Suppressor macrophage treated with lipopolysaccharide for 4 hours (primary cell): ENCODE measurements at places on chromosomes 6 and 20.

GRCh38 chr6:5208057-5208456 lies 52.7 kb downstream of the LYRM4 start:
- DNase-seq, result no peak

DNA sequence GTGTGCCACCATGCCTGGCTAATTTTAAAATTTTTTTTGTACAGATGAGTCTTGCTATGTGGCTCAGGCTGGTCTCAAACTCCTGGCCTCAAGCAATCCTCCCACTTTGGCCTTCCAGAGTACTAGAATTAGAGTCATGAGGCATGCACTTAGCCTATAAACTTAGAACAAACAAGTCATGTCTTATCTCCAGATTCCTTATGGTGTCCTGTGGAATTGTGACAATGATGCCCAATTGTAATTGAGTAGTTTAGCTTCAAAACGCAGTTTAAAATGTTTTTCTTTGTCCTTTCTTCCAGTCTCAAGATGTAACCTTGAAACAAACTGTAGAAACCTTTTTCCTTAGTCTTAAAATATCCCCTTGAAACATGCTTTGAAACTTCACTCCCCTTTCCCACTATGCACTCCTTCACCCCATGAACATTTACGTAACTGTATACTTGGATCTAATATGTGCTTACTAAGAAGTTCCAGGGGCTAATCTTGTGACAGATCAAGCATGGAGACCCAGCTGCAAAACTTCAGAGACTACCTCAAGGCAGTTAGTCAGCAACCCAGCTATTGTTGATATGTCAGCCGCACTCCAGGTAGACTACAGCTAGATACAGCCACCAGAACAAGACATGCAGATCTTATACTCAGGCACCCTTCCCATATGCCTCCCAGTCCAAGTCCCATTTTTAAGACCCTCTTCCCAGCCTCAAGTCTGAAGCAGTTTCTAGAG lies 46.2 kb downstream of the MAN1A1 start:
- no peak for DNase-seq

GRCh38 chr6:98844244-98845210 lies 10.2 kb downstream of the POU3F2 start:
- DNase-seq, result no peak

GRCh38 chr6:68086199-68086598 lies 548.9 kb upstream of the ADGRB3 start:
- no peak for DNase-seq

- peak; percentile 16 for DNase-seq
Measured at GRCh38 chr6:1285956-1286355, 25.9 kb upstream of the FOXQ1 start.

DNA sequence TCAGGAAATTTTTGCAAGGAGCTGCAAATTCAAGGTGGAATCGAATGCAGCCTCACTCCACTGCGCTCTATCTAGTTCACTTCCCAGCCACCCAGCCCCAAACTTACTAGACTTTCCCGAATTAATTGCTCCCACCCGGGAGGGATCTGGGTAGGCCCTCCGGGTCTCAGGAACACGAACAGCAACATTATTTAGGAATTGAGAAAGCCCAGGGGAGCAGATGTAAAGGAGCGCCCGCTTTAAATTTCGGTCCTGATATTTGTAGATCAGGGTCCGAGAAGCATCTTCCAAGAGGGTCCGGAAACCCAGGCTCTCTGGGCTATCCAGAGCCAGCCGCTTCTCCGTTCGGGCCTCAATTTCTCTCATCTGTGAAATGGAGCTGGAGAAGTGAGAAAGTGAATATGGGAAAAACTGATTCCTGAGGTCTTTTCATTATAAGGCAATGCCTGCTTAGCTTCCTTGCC lies 490 bp upstream of the ID1 start:
- DNase-seq, result no peak

DNA sequence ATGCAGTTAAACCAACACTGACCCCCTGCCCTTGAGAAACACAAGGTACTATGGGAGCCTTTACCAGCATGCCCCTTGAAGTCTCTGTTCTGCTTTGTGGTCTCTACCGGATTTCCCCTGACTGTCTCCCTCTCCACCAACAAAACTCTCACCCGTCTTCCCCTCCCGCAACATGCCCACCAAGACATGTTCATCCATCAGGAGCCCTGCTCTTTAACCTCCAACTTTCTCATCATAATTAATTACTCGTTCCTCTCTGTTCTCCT lies 1.1 kb downstream of the ZNF165 start:
- no peak for DNase-seq

- DNase-seq, result peak; percentile 99
Measured at GRCh38 chr20:2301164-2301622, 5.4 kb downstream of the TGM3 start.

- peak; percentile 21 for DNase-seq
Measured at GRCh38 chr6:5866547-5867051, 140.1 kb downstream of the NRN1 start.

- peak; percentile 61 for DNase-seq
Measured at GRCh38 chr6:105900125-105900937, 185.8 kb upstream of the PRDM1 start.

GRCh38 chr20:56986476-56986875 lies 280.0 kb downstream of the BMP7 start:
- no peak for DNase-seq

GRCh38 chr6:111147440-111147839 lies 60.1 kb downstream of the SLC16A10 start:
- DNase-seq, result no peak

- DNase-seq, result no peak
Measured at GRCh38 chr20:48489656-48490055, 338.1 kb downstream of the PREX1 start.

- peak; percentile 48 for DNase-seq
Measured at GRCh38 chr6:5053038-5053437, 32.1 kb upstream of the PPP1R3G start.

GRCh38 chr6:32836873-32837272 lies 1.7 kb downstream of the TAP2 start:
- DNase-seq, result no peak

GRCh38 chr6:135236319-135236718 lies 55.2 kb downstream of the MYB start:
- no peak for DNase-seq

- no peak for DNase-seq
Measured at GRCh38 chr6:20153194-20153593, 59.1 kb downstream of the MBOAT1 start.

GRCh38 chr20:57947421-57948179 lies 237.8 kb upstream of the PMEPA1 start:
- DNase-seq, result no peak

DNA sequence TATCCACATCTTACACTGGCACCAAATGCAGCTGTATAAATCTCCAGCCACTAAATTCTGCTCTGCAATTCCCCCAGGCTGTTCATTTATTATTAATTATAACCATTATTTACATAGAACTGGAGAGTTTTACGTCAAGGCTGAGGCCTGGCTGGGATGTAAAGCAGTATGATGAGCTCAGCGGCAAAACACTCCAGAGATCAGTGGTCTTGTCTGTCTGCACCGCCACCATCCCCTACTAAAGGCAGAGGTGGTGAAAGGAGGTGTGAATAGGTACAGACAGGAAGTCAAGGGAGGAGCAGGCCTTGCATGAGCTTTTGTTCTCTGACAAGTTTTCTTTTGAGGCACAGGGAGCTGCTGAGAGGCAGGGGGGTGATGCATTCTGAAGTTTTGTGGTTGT lies 159.9 kb upstream of the PCSK2 start:
- no peak for DNase-seq
